ENCODE measurements at places on chromosomes 6 and 20. TPM values are rescaled to one million over a fixed set of nuclear protein-coding genes. Genes with fewer than 3 reads are reported as not detected.
A peak's percentile ranks its signal among the peaks of the same experiment; 100 is the strongest.

GRCh38 chr20:4441191-4441590, 280.5 kb upstream of the PRND start:
- peak; percentile 31 for DNase-seq

DNA sequence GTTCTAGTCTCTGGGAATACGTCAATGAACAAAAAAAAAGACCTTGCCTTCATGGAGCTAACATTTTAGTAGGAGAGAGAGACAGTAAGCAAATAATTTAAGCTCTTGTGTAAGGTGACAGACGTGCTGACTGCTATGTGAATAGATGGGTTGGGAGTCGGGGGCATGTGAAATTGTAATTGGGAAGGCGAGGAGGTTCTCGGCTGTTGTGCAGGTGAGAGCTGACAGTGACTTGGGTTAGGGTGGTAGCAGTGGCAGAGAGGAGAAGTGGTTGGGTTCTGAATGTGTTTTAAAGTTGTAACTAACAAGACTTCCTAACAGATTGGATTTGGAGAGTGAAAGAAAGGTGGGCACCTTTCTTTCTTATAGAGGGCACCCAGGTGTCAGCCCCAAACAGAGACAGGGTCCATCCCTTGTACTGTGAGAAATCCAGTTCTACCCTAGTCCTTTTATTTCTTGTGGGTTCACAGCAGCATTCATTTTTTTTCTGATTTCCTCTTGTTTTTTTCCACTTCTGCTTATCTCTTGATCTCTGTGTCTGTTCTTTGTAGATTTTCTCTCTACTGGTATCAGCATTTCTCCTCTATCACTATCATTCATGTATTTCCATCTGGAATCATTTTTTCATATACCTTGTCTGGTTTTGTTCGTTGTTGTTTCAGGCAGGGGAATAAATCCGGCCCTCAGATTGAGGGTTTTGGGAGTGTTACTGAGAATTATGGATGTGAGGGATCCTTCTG, 15.4 kb upstream of the MYLK2 start:
- DNase-seq: no peak

- no peak for DNase-seq
Observed at GRCh38 chr6:52576054-52576391, 837 bp downstream of the TRAM2 start.

- no peak for DNase-seq
Observed at GRCh38 chr6:70082830-70083229, 216.5 kb downstream of the COL19A1 start.

- DNase-seq: peak; percentile 60
Observed at GRCh38 chr6:1611572-1612298, 2.0 kb downstream of the FOXC1 start.

DNA sequence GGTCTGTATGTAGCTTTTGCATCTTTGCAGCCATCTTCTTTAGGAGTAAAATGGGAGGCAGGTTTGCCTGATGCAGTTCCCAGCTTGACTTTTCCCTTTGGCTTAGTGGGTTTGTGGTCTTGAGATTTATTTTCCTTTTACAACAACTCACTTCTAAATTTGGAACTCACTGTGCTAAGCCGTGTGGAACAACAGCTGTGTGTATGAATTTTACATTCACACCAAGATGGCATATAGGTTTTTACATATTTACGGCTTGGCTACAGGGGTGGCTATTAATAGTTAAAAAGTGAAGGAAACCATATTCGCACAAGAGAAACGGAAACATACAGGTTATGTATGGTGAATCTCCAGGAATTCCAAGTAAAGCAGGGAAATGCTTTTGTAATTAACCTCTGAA, 2.5 kb downstream of the TTLL2 start:
- no peak for DNase-seq

GRCh38 chr20:57779401-57780003, 69.7 kb upstream of the PMEPA1 start:
- DNase-seq: no peak

DNA sequence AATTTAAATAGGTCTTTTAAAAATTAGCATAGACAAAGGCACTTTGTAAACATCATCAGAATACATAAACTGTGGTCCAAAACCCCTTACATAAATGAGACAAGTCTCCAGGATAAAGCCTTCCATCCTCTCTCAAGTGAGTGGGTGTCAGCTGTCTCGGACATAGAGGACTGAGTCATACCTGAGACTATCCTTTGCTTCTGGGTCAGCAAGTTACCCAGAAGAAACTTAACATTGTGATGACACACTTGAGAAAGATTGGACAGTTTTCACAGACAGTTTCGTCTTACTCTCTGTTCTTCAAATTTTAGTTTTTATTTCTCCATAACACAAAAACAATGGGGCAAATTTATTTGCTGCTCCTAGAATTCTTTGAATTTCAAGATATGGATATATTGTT, 838.0 kb downstream of the DHX35 start:
- peak; percentile 93 for DNase-seq

- DNase-seq: no peak
Observed at GRCh38 chr20:20411402-20411801, 43.5 kb downstream of the INSM1 start.

DNA sequence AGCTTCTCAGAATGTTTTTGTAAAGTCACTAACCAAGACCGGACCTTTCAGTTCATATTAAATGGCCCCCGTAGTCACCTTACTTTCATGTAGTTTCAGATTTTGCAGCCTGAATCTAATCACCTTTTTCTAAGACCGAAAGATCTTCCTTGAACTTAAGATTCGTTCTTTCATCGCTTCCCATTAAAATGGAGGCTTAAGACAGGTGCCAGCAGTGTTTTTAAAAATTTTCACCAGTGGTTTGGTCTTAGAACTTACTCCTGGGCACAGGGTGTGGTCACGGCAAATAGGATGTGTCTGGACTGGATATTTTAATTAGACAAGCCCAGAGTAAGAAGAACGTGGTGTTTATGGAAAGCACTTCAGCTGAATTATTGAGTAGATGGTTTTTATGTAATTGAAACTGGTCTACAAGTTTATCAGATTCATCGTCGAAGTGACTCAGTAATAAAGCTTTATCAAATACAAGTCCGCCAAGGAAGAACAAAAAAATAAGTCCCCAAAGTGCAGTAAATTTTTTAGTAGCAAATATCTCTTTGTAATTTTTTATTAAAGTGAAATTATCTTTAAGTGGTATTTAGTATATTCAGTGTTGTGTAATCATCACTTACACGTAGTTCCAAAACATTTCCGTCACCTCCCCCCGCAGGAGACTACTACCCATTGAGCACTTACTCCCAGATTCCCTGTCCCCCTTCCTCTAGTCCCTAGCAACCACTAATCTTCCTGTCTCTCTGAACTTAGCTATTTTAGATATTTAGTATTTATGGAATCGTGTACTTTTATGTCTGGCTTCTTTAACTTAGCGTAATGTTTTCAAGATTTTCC, 868 bp downstream of the SRSF3 start:
- peak; percentile 80 for DNase-seq

DNA sequence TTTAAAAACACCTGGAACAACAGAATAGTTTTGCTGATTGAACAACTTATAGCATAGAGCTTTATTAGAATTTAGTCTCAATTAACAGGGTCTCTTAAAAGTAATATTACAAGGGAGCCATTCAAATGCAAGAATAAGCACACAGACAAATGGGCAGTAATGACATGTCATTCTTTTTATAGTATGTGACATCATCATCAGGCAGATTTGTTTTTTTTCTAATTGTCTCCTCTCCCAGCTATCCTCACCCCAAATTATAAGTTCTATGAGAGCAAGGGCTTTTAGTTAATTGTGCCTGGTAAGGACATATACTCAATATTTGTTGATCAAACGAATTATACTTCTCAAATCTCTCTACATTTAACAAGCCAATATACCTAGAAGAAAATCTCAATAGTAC, 11.0 kb downstream of the PGM3 start:
- no peak for DNase-seq

DNA sequence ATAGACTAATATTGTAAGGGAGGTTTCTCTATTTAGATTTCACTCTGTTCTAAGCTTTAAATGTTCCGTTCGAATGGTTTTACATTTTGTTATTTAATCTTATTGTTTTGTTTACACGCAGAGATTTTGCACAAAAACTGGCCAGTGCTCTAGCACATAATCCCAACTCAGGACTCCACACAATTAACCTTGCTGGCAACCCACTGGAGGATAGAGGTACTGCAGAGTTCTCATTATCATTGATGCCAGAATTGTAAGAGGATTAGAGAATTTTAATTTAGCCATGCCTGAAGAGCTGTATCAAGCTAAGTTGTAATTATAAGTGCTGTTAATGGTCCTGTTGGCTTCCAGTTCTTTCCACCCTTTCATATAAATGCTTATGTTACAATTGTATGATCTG, 179.7 kb upstream of the SCGN start:
- peak; percentile 18 for DNase-seq

DNA sequence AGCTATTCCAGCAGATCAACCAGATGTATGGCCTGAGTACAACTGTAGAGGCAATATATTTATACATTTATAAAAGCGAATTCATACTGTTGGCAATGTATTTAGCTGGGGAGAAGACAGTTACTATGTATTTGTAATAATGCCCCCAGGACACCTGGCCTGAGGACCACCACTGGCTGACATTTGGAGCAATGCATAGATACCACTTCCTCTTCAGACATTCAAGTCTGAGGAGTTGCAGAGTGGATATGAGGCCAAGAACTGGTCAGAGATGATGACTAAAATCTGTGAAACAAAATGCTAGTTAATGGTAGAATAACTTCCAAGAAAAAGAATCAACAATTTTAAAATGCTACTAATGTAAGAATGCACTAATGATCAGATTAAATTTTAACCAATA, 462.3 kb downstream of the CDC5L start:
- peak; percentile 39 for DNase-seq

DNA sequence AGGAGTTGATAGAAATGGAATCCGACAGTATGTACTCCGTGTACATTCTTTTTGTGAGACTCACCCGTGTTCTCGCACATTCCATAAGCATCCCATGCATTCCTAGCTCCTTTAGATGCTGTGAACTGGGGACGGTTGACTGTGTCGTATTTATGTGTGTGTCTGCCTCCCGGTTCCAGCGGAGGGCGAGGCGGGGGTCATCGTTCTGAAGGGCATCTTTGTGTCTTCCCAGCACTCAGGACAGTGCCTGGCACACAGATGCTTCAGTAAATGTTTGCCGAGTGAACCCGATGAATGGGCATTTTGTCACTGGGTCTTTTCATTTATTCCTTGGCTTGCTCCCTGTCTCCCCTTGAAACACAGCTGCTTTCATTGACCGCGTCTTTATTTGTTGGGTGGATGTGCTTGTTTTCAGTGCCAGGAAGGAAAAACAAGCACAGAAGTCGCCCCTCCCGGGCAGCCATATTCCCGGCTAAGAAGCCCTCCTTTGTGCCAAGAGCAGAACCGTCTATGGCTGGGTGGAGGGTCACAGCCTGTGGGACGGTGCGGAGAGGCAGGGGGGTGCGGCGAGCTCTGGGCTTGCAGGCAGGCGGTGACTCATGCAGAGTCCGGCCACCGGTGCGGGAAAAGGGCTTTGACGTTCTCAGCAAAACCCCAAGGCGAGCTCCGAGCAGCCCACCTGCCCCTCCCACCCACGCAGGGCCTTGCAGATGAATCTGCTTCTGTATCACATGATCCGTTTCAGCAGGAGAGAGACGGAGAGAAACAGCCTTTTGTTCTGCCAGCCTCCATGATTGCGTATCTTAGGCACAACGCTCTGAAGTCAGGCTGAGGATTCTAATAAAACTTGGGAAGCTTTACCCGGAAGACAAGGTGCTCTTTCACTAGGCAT, 11.2 kb upstream of the PSMG4 start:
- peak; percentile 91 for DNase-seq

- no peak for DNase-seq
Observed at GRCh38 chr6:19906171-19906570, 69.0 kb downstream of the ID4 start.

DNA sequence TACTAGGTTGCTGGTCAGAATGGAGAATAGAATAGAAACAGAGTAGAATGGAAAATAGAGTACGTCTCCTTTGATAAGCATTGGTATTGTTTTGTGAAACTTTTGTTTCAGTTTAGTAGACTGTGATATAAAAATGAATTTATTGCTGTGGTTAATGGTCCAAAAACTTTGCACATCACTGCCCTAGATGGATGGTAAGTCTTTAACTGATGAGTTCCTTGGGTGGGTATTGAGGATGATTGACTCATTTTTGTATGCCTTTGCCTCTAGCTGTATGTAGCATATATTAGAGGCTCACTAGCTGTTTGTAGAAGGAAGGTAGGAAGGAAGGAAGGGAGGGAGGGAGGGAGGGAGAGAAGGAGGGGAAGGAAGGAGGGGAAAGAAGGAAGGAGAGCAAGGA, 48.3 kb downstream of the ZDHHC14 start:
- DNase-seq: no peak

DNA sequence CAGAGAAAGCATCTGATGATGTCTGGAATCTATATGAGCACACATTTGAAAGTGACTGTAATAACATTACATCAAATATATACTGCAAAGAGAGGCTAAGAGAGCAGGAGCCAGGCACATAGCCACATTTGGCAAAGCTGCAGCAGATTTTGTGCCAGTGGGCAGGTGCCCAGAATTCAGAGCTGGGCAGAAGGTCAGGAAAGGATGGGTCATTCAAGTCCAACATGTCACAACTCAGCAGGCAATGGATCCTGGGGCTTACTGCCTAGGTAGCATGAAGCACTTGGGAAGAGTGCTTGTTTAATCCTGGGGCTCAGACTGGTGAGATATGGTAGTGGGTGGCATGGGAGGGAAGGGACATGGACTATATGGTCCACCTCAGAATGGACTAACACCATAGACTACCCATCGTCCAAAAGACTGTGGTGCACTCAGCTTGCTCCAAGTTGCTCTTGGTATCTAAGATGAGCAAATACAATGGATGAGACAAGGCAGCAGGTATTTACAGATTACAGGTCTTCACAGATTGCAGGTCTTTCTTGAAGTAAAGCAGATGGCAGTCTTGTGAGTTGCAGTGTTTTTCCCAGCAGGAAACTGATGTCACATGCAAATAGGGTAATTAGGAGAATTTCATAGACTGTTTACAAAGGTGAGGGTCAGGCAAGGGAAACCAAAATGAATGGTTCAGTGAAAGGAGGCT, 31.2 kb upstream of the SHLD1 start:
- DNase-seq: no peak

GTF2H4 gene
- 5.3 TPM for polyA plus RNA-seq

PDE10A gene
- 0.21 TPM for polyA plus RNA-seq

TMEM74B gene
- 0.23 TPM for polyA plus RNA-seq

HFE gene
- 8.6 TPM for polyA plus RNA-seq

EDN1 gene
- polyA plus RNA-seq: 4.1 TPM

TREML4 gene
- not detected for polyA plus RNA-seq

VWA7 gene
- polyA plus RNA-seq: 0.37 TPM
